ENCODE measurements at places on chromosomes 1 and 21.

- DNase-seq: no peak
Measured at GRCh38 chr1:13700521-13701270, 708 bp downstream of the PRDM2 start.

DNA sequence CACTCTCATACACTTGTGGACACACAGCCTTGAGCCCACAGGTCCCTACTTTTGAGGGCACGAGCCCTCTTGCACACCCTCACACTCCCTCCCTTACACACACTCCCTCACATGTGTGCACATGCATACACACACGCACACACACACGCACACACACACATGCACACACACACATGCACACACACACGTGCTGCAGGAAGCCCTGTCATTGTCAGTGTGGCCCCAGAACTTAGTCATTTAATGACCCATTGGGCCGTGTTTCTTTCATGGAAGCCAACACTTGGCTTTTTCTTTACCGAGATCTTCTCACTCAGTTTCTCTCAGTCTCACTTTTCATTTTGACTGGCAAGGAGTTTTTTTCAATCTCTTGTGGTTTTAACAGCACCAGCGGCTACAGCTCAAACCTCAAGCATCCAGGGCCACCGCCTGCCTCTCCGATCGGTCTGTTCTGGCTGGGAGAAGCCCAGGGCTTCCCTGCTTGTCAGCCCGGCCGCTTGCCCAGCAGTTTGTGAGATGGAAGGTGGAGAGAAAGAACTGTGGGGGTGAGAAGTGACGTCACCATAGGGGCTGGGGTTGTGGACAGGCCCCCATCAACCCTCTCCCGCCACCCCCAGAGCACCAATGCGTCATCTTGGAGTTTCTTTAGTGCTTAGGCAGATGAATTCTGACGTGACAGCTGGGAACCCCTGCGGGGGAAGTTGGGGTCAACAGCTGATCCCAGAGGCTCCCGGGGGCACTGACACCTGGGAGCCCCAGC is 15.8 kb upstream of the TNFRSF8 start:
- DNase-seq: no peak

GRCh38 chr1:53986458-53986857 is 31.5 kb downstream of the LDLRAD1 start:
- DNase-seq: no peak

DNA sequence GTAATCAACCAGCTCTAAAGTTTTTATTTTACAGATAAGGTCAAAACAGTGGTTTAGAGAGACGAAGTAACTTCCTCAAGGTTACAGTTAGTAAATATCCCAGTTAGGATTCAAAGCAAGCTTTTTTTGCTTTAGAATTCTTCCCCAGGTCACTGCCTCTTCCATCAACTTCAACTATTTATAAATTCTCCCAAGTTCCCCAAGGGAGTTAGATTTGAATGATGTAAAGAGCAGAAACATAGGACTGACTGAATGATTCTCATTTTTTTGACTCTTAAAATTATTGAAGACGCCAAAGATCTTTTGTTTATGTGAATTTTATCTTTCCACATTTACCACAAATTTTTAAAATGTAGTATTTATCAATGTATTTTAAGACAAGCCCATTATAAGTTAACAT is 4.1 kb downstream of the POGZ start:
- DNase-seq: no peak

GRCh38 chr21:41425954-41426675 is at the start of gene MX1:
Gene MX1 (plus strand): TSS chr21:41426239. CDS start chr21:41432071, 5,832 bp downstream.
- DNase-seq: no peak

GRCh38 chr21:41446586-41446985 is 20.5 kb downstream of the MX1 start:
- DNase-seq: no peak

DNA sequence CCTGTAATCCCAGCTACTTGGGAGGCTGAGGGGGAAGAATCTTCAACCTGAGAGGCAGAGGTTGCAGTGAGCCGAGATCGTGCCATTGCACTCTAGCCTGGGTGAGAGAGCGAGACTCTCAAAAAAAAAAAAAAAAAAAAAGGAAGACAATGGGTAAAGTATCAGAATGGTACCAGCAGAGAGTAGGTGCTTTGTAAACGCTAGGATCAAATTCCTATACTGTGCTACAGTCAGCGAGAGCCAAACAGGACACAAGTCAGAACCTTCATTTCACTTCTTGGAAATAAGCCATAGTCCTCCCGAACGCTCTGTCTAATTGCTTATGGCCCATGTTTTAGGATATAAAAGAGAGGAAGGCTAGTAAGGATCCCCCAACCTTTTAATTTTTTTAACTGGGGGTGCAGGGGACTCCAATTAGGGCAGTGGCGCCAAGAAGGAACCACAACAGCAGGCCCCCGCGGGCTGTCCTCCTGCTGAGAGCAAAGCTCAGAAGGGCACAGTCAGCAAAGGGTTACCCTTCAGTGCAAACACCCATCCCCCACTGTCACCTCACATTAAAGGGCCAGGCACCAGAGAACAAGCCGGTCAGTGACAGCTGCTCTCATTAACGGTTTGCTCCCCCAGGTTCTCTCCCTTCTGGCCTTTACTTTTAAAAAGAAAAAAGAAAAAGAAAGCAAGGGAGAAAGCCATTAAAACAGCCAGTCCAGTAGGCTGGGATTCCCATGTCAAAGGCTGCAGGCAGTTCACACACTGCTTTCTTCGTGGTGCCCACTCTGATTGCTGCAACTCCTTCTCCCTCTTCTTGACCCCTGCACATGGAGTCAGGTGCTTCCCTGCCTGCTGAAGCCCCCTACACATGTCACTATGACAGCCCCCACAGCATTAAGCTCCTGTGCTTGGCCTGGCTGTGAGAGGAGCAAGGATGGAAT is 69.4 kb downstream of the PLPP3 start:
- no peak for DNase-seq

- DNase-seq: no peak
Measured at GRCh38 chr1:94004924-94005323, 95.7 kb upstream of the GCLM start.

DNA sequence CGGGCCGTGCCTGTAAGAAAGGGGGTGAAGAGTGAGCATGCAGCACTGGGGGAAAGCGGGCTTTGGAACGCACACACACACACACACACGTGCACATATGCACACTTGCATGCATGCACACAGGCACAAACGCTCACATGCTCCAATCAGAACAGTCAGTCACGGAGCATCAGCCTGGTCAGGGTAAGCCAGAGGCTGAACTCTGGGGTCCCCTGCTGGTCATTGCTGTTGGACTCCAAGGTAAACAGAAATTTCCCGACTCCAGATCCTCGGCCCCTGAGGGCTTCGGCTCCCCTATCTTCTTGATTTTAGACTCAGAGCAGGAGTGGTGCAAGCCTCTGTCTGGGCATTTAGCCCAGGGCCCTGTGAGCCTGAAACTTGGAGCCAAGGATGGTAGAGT is 54.2 kb downstream of the SYT2 start:
- no peak for DNase-seq

DNA sequence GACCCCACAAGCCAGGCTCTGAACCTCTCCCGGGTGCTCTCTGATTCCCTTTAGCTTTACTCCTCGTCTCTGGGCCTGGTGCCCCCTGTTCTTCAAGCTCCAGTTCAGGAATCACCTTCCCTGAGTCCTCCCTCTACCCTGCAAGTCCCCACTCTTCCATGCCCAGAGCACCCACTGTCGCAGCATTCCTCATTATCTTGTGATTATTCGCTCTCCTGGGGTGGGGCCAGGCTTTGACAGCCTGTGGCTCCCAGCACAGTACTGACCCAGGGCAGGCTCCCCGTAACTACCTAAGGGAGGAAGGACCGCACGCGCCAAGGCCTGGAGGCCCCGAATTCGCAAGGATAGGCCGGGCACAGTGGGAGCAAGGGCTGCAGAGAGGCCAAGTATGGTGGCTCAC is 734 bp upstream of the C1orf210 start:
- no peak for DNase-seq

GRCh38 chr1:226029093-226029496 is 30.0 kb upstream of the SDE2 start:
- no peak for DNase-seq

GRCh38 chr1:65001231-65001792 is 35.0 kb upstream of the JAK1 start:
- DNase-seq: no peak

DNA sequence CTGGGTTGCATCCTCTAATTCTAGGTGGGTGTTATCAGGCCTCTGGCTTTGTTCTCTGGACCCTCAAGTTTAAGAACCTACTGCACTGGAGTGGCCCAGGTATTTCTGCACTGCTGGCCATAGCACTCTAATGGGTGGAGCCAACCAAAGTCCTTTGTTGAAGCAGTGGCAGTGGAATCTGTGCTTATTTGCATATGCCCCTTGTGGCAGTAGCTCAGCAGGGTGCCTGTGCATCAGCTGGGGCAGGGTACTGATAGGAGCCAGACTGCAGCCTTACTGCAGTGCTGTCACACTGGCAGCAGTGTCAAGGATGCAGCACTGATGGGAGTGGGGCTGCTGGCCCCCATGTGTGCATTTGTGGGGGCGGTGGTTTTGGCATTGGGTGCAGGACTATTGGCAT is 660.6 kb downstream of the LRRIQ3 start:
- no peak for DNase-seq

GRCh38 chr1:19113697-19114092 is 96.4 kb downstream of the UBR4 start:
- no peak for DNase-seq

GRCh38 chr1:17774452-17774851 is 19.3 kb downstream of the ACTL8 start:
- no peak for DNase-seq

DNA sequence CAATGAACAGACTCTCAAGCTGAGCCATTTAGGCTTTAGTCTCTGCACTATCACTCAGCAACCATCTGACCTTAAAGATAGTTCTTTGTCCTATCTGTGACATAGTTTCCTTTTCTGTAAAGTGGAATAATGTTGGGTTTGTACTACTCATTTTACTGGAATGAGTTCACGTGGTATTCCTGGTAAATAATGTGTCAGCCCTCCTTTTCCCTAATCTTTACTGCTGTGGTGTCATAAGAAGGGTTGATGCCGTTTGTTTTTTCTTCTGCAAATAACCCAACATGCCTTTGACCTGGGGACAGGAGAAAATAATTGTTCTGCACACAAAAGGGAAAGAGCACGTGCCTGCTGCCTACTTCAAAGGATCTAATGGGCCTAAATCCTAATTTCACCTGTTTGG is 297.8 kb downstream of the BRINP3 start:
- DNase-seq: no peak

DNA sequence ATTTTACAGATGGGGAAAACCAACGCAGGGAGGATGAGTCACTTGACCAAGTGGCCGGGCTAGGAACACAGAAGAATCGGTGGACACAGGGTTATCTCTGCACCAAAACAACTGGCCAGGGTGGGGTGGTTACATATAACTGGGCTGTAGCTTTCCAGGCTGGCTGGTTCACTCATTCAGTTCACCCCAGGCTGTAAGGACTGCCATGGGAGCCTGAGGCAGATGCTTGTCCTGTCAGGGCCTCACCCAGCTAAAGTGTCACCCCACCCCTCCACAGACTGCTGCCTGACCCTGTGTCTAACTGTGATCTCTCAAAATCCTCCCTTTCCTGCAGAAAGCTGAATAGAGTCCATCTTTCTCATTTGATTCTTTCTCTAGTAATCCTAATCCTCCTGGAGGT is 387.3 kb downstream of the RYR2 start:
- DNase-seq: no peak

DNA sequence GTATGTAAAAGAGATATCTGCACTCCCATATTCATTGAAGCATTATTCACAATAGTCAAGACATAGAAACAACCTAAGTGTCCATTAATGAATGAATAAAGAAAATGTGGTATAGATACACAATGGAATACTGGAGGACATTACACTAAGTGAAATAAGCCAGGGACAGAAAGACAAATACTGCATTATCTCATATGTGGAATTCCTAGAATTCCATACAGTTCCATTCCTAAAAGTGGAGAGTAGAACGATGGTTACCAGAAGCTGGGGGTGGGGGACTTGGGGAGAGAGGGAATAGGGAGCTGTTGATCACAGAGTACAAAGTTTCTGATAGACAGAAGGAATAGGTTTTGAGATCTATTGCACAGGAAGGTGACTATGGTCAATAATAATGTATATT is 7.4 kb downstream of the TMED5 start:
- DNase-seq: no peak

- DNase-seq: no peak
Measured at GRCh38 chr21:14548779-14549178, 2.7 kb upstream of the SAMSN1 start.

DNA sequence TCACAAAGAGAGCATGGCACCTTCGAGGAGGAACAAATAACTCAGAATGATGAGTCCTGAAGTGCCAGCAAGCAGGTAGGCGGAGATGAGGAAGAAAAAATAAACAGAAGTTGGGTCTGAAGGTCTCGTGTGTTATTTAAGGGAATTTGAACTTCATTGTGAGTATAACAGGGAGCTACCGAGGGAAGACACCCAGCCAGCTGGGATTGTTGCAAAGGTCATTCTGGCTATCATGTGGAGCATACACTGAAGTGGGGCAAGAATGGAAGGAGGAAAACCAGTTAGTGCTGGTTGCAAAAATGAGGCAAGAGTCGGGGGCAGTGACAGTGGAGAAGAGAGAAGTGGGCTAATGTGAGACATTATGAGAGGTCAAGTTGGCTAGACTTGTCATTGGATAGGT is 53.6 kb upstream of the RAP1A start:
- no peak for DNase-seq

DNA sequence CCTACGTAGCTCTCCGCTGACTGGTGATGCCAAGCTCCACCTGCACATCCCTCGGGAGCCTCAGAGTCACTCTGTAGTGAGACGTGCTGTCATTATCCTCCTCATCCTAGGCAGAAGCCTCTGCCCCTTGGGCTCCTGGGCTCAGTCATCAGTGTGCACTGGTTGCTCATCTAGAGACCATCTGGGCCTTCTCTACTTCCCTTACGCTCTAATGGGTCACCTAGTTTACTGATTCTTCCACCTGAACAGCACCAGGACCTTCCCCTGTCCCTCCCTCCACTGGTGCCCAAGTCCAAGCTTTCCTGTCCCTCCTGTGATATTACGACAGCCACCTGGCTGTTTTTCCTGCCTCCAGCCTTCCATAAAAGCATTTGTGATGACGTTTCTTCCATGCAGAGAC is 136.1 kb upstream of the ERRFI1 start:
- DNase-seq: peak; percentile 92

DNA sequence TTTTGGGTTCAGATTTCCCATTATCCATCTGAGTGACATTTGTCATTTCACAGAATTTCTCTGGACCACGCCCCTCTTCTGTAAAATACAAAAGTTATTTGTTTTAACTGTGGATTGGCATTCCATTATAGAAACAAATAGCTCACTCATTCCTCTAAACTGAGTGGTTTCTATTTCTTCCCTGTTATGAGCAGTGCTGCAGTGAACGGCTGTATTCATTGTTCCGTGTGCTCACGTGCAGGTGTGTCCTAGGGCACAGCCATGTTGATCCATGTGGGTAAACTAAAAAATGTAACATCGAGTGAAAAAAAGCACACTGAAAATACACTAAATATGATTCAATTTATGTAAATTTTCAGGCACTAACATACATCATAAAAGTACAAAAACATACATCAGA is 27.0 kb upstream of the IL12RB2 start:
- no peak for DNase-seq

All from cerebellar nuclear complex (tissue), 1 donor.